Chondrocyte (in vitro differentiated cells): ENCODE measurements at places on chromosomes 1 and 21. TPM values are rescaled to one million over a fixed set of nuclear protein-coding genes. Genes with fewer than 3 reads are reported as not detected.

GRCh38 chr1:29810121-29811120 lies 574.1 kb downstream of the PTPRU start:
- H3K4me3 ChIP-seq, result no peak overlapping the region
- DNase-seq, result peak; percentile 83
- H3K4me1 ChIP-seq, result no peaks in the 10 kb centered on the region
- H3K27me3 ChIP-seq, result peaks cover 16% of the 10 kb centered on the region

DNA sequence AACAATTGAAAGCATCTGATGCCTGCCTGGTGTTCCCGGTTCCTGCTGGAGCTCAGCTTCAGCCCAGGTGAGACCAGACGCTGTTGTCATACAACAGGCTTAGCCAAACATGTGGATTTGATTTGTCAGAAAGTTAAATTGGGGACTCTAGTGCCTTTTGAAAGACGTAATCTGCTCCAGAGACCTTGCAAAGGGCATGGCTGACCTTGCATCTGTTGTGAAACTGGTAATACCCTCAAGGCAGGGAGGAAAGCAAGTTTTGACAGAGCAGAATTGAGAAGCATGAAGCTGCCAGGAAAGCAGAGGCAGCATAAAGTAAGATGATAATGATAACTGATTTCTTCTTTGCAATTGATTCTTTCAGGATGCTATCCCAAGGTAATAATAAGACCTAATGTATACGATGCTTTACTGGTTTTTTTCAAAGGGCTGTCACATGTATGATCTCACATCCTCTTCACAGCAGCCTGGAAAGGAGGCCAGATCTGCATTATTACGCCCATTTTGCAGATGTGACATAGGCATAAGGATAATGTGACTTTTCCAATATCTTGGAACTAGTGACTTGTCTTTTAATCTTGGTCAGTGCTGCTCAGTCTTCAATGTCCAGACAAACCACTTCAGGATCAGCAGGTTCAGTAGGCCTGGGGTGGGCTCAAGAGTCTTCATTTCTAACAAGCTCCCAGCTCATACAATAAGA lies 24.7 kb upstream of the CNN3 start:
- H3K4me3 ChIP-seq, result no peak overlapping the region
- no peaks in the 10 kb centered on the region for H3K27me3 ChIP-seq
- no peak for DNase-seq
- H3K4me1 ChIP-seq, result peaks cover 13% of the 10 kb centered on the region

GRCh38 chr1:7614576-7615074 lies 156.5 kb upstream of the VAMP3 start:
- H3K27ac ChIP-seq, result no peak overlapping the region
- H3K27me3 ChIP-seq, result peaks cover 14% of the 10 kb centered on the region
- peaks cover 2% of the 10 kb centered on the region for H3K4me1 ChIP-seq
- DNase-seq, result no peak
- no peaks in the 10 kb centered on the region for H3K36me3 ChIP-seq

GRCh38 chr21:26965907-26966581 lies 844 bp downstream of the ADAMTS5 start:
- DNase-seq, result no peak
- H3K27ac ChIP-seq, result peak overlapping the region; percentile 96
- peaks cover 8% of the 10 kb centered on the region for H3K27me3 ChIP-seq
- H3K4me1 ChIP-seq, result peaks cover 34% of the 10 kb centered on the region
- H3K36me3 ChIP-seq, result peaks cover 7% of the 10 kb centered on the region

DNA sequence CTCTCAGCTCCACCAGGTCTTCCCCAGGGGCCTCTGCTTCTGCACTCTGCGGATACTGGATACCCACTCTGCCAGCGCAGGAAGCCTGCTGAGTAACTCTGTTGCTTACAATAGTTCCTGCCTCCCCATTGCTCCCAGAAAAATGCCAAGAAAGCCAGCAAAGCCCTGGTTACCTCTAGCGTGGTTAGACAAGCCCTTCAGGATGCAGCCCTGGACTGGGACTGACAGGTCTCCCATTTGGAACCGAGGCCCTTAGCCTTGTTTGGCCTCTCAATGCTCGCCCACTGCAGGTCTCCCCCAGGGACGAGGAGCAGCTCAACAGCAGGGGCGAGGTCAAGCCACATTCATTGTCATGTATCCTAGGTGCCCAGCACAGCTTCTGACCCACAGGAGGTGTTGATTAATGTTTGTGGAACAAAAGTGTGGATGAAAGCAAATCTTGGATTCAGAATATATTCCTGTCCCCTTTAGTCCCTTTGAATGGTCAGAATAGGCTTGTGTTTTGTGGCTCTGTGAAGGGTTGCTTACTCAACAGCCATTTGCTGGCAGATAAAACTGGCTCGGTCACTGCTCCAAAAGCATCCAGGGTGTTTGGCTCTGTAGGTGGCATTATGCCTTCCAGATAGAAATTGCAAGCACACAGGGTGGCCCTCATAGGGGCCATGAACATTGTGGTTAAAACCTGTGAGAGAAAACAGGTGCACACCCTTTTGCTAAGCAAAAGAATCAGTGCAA lies 58.9 kb downstream of the C1orf198 start:
- DNase-seq, result no peak
- H3K27ac ChIP-seq, result no peak overlapping the region

ZSWIM5 gene
- 0.51 to 1.1 TPM (median 1.0 TPM) in 3 replicates for total RNA-seq

- no peak overlapping the region for H3K27ac ChIP-seq
- no peaks in the 10 kb centered on the region for H3K27me3 ChIP-seq
- no peak for DNase-seq
- H3K36me3 ChIP-seq, result peaks cover 13% of the 10 kb centered on the region
- no peaks in the 10 kb centered on the region for H3K4me1 ChIP-seq
Observed at GRCh38 chr1:42302034-42302433, 33.0 kb downstream of the FOXJ3 start.

GBP6 gene
- total RNA-seq, result not detected in 3 replicates

- no peak overlapping the region for H3K4me3 ChIP-seq
- H3K36me3 ChIP-seq, result peaks cover 5% of the 10 kb centered on the region
- no peaks in the 10 kb centered on the region for H3K27me3 ChIP-seq
- no peak overlapping the region for H3K27ac ChIP-seq
- H3K4me1 ChIP-seq, result peaks cover 23% of the 10 kb centered on the region
Observed at GRCh38 chr1:89697383-89697782, 64.5 kb downstream of the LRRC8C start.
